GM12864 (cell line): ENCODE measurements at places on chromosomes 11 and 22.

DNA sequence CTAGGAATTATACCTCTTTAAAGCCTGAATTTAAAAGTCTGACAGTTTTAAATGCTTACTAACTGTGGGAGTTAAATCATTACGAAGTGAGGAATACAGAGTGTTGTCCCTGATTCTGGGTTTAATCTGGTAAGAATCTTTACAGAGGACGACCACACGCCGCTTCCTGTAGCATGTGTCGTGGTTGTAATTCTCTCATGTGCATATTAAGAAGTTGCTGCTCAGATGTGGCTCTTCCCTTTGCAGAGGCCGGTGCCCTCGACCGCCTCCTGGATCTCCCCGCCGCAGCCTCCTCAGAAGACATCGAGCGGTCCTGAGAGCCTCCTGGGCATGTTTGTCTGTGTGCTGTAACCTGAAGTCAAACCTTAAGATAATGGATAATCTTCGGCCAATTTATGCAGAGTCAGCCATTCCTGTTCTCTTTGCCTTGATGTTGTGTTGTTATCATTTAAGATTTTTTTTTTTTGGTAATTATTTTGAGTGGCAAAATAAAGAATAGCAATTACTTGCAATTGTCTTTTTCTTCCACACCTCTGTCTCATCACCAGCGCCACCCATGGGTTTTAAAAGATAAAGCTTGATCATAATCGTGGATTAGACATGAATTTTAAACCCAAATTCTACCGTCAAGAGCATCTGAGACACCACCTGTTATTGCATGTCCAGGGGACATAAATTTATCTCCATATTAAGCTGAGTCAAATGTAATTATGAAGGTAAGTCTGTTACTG is 6.5 kb downstream of the GAL start:
- DNase-seq = no peak

GRCh38 chr11:110148775-110149744 is 55.9 kb downstream of the ZC3H12C start:
- DNase-seq = no peak

DNA sequence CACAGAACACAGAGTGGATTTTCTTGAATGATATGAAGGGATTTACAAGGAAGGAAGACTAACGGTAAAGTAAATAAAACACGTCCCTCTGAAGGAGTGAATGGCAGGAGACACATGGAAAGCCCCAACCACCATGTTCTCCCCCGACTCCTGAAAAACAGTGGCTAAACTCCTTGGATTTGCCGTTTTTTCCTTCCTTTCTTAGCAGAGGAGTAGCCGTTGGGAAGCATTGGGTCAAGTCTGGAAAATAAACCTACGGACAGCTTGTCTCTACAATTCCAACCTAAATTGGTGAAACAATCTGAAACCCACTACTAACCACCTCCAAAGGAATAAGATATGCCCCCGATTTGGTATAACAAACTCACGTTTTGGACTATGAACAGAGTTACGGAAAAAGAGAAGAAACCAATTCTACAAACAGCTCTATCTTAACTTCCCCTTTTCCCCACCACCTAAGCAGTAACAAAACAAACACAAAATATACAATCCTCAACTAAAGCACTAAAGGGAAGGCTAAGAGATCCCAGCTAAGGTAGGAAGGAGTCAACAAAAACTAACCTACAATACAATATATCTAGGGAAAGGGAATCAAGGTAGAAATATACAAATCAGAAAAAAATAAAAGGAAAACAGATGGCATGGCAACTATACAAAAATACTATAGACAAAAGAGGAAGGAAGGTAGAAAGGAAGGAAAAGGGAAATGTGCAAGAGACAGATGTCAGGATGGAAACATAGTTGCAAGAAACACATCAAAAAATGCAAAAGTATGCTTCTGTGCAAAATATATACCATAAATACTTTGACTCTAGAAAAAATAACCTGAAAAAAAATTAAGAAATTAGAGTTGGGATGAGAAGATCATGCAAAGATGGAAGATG is 43.8 kb upstream of the LYVE1 start:
- no peak for DNase-seq

GRCh38 chr22:18101536-18101935 is 9.1 kb upstream of the TUBA8 start:
- DNase-seq = no peak

GRCh38 chr11:123549926-123550917 is 104.2 kb downstream of the SCN3B start:
- no peak for DNase-seq

DNA sequence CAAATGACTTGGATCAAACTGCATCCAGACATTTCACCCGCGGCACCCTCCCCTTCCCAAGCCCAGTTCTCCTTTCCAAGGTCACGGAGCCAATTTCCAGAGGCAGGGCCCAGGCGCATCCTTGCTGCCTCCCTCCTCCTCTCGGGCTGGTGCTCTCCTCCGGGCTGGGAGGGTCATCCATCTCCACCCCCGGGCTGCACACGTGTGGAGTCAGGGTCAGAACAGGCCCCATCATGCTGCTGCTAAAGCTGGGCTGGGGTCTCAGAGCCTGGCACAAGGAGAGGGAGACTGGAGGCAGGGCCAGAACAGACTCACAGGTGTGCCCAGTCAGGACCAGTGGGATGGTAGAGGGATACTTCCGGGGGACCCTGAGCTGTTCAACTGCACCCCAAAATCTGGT is 14.0 kb downstream of the RSPH14 start:
- DNase-seq = no peak
